ENCODE measurements at places on chromosomes 2 and 18.

DNA sequence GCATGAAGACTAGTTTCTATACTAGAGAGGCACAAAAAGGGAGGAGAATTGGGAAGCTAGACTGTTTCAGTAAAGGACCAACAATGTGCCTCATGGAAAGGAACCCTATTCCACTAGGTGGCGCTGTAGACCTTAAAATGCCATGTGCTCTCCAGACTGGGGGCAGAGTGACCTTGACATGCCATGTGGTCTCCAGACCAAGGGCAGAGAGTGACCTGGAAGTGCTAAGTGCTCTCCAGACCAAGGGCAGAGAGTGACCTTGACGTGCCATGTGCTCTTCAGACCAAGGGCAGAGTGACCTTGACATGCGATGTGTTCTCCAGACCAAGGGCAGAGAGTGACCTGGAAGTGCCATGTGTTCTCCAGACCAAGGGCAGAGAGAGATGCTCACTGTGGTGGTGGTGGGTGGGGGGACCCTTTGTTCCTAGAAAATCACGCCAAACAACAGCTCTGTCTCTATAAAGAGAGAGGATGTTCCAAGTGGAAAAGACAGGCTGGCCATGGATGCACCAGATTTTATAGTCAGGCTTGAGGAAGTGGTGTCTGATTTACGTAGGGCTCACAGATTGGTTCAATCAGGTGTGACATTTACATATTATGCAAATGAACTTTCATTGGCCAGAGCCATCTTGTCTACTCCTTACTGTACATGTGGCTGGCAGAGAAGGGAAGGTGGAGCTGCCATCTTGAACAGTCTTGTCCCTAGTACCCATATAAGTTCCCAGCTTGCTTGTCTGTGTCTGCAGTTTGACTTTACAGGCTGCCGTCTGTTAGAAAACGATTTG lies 344.0 kb upstream of the DDX18 start:
- peak; percentile 62 for DNase-seq

DNA sequence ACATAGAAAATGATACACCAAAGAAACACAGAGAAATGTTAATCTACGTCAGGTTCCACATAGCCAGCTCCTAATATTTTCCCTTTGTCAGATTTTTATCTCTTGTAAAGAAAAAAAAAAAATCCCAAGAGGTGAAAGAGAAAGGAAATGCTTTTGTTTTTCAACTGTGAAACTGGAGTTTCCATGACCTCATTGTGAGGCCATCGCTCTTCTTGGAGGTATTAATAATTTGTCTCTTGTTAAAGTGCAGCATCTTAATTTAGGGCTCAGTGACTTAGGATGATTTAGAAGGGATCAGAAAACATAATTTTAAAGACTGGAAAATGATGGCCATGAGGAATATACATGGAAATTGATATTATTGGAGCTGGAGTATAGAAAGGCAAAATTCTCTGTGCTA lies 21.7 kb downstream of the ARHGAP28 start:
- DNase-seq, result no peak

- no peak for DNase-seq
Observed at GRCh38 chr2:234949762-234950434, 1.9 kb upstream of the SH3BP4 start.

DNA sequence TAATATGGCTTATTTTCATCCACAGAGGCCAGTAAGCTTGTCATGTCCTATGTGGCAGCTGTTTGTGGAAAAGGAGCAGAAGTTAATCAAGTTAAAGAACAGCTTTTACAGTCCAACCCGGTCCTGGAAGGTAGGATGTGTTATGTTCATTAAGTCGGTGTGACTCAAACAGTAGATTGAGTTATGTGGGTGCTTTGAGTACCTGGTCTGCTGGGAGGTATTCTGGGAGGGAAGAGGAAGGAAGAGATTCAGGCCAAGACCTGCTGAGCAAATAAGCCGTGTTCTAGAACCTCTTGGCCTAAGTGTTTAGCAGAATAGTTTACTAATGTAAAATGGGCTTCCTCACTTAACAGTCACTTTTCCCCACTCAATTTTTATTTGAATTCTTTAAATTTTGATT lies 96.2 kb downstream of the MYO1B start:
- no peak for DNase-seq

DNA sequence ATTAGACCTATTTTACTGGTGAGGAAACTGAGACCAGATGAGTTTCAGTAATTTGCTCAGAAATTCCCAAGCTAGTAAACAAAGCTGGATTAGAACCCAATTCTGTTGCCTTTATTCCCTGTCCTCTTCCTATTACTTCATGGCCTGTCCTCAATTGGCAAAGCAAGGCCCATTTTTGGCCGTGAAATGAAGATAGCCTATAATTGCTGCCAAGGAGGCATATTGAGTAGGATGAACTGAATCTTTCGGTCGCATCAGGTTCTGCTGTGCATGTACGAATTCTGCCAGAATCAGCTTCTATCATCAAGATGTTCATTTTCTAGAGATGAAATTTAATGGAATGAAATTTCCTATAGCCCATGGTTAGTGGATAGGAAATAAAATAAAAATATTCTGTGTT lies 1485.2 kb upstream of the PIK3C3 start:
- no peak for DNase-seq

- no peak for DNase-seq
Observed at GRCh38 chr2:167749660-167750059, 497.7 kb downstream of the STK39 start.

DNA sequence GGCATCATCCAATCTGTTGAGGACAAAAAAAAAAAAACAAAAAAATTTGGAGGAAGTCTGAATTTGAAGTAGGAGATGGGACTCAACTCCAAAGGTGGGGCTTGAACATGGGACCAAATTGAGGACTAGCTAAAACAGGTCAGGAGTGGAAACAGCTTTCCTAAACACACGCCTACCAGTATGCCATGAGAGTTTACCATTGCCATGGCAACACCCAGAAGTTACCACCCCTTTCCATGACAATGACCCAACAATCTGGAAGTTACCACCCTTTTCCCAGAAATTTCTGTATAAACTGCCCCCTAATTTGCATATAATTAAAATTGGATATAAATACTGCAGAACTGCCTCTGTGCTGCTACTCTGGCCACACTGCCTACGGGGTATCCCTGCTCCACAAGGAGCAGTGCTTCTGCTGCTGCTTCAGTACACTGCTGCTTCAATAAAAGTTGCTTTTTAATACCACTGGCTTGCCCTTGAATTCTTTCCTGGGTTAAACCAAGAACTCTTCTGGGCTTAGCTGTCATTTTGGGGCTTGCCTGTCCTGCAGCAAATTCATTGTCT lies 73.3 kb upstream of the FSIP2 start:
- no peak for DNase-seq

- no peak for DNase-seq
Observed at GRCh38 chr2:43031471-43032212, 194.8 kb downstream of the ZFP36L2 start.

GRCh38 chr2:215702116-215702902 lies 266.4 kb upstream of the FN1 start:
- no peak for DNase-seq

DNA sequence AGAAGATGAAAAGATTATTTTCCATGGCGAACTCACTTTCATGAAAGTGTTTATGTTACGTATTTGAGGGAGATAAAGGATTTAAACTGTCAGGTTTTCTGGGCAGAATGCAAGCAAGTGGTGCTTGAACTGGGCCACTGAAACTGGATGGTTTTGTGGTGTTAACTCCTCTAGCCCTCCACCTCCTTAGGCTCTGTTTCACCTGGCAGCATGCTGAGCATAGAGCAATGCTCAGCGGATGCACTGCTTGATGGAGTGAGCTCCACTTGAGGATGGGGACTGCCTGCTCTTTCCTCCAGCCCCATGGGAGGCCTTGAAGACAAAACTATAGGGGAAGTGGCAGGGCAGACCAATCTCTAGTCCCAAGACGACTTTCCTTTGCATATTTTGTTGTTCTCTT lies 345.8 kb downstream of the TDRD15 start:
- DNase-seq, result no peak

GRCh38 chr18:78984941-78985784 lies 5.5 kb downstream of the SALL3 start:
- peak; percentile 50 for DNase-seq

DNA sequence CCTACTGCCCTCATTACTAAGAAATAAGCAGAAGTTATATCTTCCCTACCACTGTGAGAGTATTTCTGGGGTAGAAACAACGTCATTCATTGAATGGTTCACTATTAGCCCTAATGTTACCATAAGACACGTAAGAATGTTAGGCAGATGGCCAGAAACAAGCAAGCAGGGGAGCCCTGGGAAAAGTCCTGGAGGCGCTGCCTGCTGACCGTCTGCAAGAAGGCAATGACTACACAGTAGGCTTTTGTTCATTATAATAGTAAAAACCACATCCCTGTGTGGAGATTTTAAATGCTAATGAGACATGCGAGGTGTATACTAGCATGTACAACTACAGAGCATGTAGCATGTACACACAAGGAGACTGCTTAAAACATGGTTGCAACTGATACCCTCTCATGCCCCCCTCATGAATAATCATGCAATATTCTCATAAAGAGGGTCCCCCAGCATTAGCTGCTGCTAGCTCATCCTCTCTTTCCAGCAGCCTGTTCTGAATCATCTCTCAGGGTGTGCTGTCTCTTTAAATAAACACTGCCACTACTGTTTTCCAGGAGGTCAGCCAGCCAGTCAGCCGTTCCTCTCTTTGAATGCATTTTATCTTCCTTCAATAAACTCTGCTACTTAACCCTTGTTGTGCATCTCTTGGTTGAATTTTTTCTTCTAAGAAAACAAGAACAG lies 23.6 kb downstream of the SUCLG1 start:
- DNase-seq, result no peak

DNA sequence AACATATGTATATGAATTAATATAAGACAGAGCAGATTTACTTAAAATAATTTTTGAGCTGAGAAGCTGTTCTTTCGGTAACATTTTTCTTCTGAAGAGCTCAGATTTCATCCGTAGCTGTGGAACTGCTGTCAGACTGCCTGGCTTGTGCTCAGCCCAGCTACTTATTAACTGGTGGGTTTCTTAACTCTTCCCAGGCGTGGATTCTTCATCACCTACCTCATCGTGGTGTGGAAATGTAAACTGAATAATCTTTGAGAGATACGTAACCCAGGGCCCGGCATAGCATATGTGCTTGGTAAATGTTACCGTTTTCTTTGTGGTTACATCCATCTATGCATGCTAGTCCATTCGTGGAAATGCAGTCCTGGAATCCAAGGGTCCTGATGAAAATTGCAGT lies 145.0 kb downstream of the MCFD2 start:
- DNase-seq, result no peak

DNA sequence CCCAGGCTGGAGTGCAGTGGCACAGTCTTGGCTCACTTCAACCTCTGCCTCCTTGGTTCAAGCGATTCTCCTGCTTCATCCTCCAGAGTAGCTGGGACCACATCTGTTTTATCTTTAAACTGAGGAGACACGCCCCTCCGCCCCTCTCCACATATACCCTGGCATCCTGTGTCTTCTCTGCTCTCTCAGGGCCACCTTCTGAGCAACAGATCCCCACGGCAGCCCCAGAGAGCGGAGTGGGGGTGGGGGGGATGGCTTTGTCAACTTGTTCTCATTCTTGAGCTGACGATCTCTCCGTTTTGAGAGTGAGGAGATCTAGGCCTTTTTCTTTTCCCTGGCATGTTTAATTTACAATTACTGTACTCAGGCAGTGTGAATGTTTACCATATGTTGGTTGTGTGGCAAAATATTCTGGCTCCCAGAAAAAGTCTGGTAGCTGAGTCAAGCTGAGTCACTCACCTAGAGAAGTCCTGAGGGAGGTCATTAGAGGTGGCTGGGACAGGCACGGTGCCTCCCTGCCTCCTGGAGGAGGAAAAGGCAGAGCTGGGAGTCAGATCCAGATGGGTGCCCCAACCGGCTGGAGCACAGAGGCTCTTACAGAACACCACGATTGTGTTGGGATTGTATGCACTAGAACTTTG lies 19.5 kb upstream of the ID2 start:
- no peak for DNase-seq

DNA sequence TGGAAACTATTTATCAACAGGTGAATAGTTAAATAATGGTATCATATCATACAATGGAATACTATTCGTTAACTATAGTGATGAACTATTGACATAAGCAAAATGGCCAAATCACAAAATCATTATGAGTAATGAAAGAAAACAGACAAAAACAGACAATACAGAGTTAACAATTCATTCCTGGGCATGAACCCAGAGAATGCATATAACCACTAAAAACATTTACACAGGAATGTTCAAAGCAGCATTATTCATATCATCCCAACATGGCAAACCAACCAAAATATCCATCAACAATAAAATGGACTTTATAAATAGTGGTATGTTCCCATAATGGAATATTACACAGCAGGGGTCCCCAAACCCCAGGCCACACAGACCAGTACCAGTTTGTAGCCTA lies 131.2 kb upstream of the CYP1B1 start:
- DNase-seq, result no peak

GRCh38 chr18:74479486-74480148 lies 16.5 kb upstream of the CNDP2 start:
- no peak for DNase-seq

DNA sequence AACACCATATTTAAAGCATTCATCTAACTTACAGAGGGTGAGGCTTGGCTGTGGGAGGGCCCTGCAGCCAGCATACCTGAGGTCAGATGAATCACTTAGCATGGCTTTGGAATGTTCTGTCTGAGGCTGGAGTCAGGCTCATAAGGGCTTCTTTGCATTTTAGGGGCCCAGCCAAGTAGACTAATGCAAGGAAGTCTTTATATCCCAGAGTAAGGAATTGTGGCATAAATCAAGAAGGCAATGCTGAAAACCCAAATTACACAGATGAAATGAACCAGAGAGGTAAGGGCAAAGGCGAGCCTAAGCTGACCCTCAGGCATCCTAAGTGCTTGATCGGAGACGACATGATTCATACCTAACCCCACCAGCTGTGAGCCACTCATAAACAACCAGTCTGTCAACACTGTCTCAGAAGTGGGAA lies 383.6 kb downstream of the DCC start:
- no peak for DNase-seq

DNA sequence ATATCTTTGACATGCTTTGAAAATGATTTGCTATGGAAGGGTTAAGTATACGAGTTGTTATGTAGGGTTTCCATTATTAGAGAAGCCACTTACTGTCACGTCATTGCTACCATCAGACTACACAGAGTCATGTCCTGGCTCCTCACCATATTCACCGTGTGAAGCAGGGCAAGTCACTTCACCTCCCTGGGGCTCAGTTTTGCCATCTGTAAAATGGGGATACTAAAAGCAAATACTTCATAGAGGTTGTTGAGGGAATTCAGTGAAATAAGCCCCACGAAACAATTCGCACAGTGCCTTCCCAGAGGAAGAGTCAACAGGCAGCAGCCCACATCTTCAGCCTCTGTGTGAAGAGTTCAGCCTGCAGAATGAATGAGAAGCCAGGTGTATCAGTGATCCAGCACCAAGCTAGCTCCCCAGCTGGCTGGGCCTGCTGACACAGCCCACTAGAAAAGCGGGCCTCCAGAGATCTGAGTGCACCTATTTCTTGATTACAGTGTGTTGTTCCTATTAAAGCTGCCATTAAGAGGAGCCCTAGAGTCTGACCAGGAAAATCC lies 3.4 kb downstream of the DIPK1C start:
- no peak for DNase-seq

DNA sequence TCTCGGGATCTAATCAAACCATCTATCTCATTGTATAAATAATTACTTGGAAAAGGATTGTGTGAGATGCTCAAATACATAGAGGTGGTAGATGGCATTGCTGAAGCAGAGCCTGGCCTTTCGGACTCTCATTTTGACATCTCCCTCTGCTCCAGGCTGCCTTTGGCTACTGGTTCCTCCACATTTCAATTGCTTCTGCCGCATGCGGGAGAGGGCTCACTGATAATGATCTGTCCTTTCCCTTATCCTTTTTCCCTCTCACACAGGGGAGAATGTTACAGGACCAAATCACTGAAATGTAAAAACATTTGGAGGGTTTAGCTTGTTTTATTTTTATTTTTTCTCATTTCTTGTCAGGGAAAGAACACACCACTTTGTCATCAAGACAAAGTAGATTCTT lies 380.6 kb upstream of the UBE2E3 start:
- no peak for DNase-seq

All from hematopoietic multipotent progenitor cell treated with erythropoietin and hydrocortisone succinate and interleukin-3 and kit ligand, for 8 days (in vitro differentiated cells).